Type B pancreatic cell (in vitro differentiated cells): ENCODE measurements at places on chromosomes 3 and 15. TPM values are rescaled to one million over a fixed set of nuclear protein-coding genes. Genes with fewer than 3 reads are reported as not detected.
A peak's percentile ranks its signal among the peaks of the same experiment; 100 is the strongest.

DNA sequence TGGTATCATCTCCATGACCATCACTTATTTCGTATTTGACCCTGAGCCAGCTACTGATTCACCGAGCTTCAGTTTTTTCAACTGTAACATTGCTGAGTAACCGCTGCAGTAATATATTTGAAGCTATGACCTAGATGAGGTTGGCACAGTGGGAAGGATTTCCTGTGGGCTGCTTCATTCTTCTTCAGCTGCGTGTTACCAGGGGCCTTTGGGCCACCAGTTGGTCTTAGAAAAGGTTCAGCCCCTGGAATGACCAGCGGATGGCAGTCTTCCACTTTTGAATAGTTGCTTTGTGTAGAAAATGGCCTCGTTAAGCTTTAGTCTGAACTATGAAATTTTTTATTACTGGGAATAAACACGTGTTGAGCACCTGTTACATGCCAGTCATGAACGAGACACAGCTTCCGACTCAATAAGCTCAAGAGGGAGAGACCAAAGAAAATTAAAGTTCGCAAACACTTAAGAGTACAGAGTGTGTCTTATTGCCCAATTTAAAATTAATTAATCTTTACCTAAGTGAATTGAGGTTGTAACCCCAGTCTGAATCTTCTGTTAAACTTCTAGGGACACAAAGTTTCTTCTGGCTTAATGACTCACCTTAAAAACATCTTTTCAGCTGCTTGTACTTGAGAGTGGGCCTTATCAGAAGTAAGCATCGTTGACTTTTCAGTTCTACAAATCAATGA lies 57.6 kb upstream of the NR2E3 start:
- H3K36me3 ChIP-seq = peaks cover 14% of the 10 kb centered on the region
- H3K4me3 ChIP-seq = no peak overlapping the region
- no peak for DNase-seq
- H3K4me1 ChIP-seq = peaks cover 8% of the 10 kb centered on the region
- H3K27ac ChIP-seq = peak overlapping the region; percentile 56

- H3K27ac ChIP-seq = no peak overlapping the region
- H3K27me3 ChIP-seq = peaks cover 22% of the 10 kb centered on the region
- H3K36me3 ChIP-seq = no peaks in the 10 kb centered on the region
- H3K4me1 ChIP-seq = peaks cover 11% of the 10 kb centered on the region
- no peak overlapping the region for H3K4me3 ChIP-seq
These were observed 321.5 kb upstream of the ICE2 start for GRCh38 chr15:60800299-60801072.

NRG4 gene
- total RNA-seq = 2.4 and 3.6 TPM in 2 replicates

DNA sequence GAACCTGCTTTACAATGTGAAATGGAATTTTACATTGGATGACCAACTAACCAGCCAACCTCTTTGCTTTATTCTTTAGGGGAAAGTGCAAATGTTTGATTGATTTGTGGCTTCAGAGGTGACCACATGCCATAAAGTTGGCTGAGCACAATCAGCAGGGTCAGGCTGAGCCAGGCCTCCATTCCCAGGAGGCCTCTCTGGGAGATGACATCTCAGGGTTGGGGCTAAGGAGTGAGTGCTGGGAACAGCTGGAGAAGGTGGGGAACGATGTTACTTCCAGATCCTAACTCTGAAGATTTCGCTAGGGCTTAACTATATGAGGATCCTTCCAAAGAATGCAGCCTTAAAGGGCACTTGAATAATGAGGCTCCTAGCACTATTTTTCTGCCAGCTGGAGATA lies 131.7 kb downstream of the ATP10A start:
- no peak overlapping the region for H3K27ac ChIP-seq
- no peaks in the 10 kb centered on the region for H3K4me1 ChIP-seq
- no peaks in the 10 kb centered on the region for H3K27me3 ChIP-seq
- no peak overlapping the region for H3K4me3 ChIP-seq

GXYLT2 gene
- 6.3 and 25.8 TPM in 2 replicates for total RNA-seq

IL20RB gene
- 0.31 and 0.56 TPM in 2 replicates for total RNA-seq

SLC22A13 gene
- 0.60 and 0.79 TPM in 2 replicates for total RNA-seq

NMNAT3 gene
- 7.1 and 9.1 TPM in 2 replicates for total RNA-seq

ESYT3 gene
- total RNA-seq = 1.6 and 2.0 TPM in 2 replicates

GRCh38 chr3:73581134-73581846 lies 43.5 kb downstream of the PDZRN3 start:
- DNase-seq = no peak
- H3K27ac ChIP-seq = no peak overlapping the region
- H3K4me1 ChIP-seq = peaks cover 30% of the 10 kb centered on the region
- H3K27me3 ChIP-seq = no peaks in the 10 kb centered on the region
- no peaks in the 10 kb centered on the region for H3K36me3 ChIP-seq

SLC28A2 gene
- 0.14 and 2.4 TPM in 2 replicates for total RNA-seq

GRCh38 chr3:94990952-94991705 lies 928.3 kb downstream of the NSUN3 start:
- H3K36me3 ChIP-seq = no peaks in the 10 kb centered on the region
- no peaks in the 10 kb centered on the region for H3K27me3 ChIP-seq
- H3K4me3 ChIP-seq = no peak overlapping the region
- H3K27ac ChIP-seq = no peak overlapping the region
- H3K4me1 ChIP-seq = no peaks in the 10 kb centered on the region

DNA sequence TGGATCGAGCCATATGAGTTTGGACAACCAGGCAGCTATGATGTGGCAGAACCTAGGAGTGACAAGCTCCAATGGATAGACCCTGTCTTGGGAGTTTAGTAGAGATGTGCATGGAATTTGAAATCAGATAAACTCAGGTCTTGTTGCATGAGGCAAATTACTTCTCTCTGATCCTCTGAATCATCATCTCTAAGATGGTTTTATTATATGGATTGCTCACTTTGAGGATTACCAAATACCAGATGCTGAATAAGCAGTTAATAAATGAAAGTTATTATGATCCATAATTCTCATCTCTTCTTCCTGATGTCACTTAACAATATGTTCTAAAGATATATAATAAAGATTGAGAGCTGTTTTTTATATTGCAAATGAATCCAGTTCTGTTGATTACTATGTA lies 622.2 kb downstream of the NTRK3 start:
- H3K4me1 ChIP-seq = no peaks in the 10 kb centered on the region
- H3K4me3 ChIP-seq = no peak overlapping the region
- H3K27ac ChIP-seq = no peak overlapping the region
- no peak for DNase-seq
